ENCODE measurements at places on chromosomes 3 and 15.

GRCh38 chr3:102573483-102574028 lies 138.7 kb downstream of the ZPLD1 start:
- DNase-seq = no peak

GRCh38 chr15:82743810-82744209 lies 34.1 kb upstream of the AP3B2 start:
- no peak for DNase-seq

DNA sequence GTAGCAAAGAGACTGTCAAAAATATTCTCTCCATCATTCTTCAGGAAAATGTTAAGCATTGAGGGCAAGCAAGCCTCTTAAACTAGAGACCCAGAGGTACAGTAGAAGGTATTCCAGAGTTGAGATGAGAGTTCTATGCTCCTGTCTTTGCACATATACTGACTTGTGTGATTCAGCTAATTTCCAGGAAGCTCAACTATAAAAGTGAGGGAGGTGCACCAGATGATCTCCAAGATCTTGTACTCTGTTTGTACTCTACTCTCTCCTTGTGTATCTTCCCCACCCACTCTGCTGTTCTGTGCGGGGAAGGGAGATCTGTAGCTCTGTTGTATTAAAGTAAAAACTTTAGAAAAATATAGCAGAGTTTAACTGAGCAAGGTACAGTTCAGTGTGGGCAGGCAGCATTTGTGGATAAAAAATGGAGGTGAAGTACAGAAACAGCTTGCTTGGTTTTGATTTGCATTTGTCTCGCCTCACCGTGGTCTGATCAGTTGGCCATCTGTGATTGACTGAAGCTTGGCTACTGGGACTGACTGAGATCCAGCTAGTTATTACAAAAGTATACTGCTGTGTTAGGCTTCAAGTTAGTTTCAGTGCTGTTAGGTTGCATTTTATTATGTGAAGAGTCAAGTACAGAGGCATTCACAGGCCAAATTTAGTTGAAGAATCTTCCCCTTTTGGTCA lies 463.1 kb upstream of the GOLIM4 start:
- DNase-seq = no peak

DNA sequence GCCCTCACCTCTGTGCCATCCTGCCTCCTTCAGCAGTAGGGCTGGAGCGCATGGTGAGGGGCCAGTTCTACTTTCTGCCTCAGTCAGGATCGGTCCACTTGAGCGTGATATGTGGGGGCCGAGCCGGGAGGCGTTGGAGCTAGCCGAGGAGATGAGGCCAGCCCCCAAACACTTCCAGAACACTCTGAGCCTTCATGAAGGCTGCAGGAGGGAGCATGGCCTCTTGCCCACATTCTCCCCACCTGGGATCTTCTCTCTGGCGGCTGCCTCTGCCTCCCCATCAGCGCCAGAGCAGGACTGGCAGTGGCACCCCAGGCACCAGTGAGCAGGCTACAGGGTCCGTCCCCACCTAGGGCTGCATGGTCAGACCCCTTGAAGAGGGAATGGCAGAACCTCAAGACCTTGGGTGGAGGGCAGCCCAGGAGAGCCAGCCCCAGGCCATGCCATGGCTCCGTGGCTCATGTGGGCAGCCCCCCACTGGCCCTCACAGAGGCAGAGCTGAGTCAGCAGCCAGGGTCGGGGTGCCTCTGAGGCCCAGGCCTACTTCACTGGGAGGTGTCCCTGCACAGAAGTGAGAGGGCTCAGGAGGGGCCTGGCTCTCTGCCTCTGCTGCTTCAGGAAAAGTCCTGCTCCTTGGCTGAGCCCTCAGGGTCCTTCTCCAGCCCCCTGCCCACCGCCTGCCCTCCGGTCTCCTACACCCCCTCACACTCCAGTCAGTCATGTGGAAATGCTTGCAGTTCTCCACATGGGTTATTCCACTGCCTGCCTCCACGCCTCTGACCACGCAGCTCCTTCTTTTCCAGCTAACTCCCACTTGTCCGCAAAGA lies 28.1 kb upstream of the CYP11A1 start:
- no peak for DNase-seq

- no peak for DNase-seq
Observed at GRCh38 chr15:34933432-34933975, 36.0 kb downstream of the AQR start.

DNA sequence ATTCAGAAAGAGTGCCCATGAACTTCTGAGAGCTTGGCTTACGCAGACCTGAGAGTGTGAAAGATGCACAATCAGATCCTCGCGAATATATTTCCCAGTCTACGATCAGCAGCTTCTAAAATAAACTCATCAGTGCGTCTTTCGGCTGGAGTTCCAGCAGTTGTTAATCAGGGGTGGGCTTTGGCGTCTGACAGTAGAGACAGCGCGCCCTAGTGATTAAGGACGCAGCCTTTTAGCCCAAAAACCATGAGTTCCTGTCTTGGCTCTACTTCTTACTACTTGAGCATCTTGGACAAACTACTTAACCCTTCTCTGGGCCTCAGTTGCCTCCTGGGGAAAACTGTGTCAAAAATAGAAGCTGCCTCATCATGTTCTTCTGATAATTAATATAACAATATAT lies 15.8 kb upstream of the ARRDC4 start:
- no peak for DNase-seq

- no peak for DNase-seq
Observed at GRCh38 chr15:97947465-97948260, 12.8 kb upstream of the ARRDC4 start.

DNA sequence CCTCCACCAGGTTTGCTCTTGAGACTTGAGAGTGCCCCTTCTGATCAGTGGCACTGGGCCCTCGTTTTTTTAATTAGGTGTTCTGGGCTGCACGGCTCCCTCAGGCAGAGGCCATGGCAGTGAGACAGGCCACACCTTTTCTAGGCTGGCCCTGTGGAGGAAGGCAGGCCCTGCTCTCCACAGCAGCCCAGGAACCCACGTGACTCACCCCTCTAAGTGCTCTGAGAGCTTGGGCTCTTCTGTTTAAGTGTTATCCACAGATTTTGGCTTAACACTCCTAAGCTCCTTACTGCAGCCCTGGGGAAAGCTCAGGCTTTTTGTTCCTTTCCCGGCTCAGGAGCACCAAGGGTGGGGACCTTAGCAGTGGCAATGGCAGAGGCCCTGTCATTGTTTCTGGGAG lies 463.2 kb upstream of the GBE1 start:
- no peak for DNase-seq

- DNase-seq = no peak
Observed at GRCh38 chr3:146532406-146532805, 12.0 kb downstream of the PLSCR1 start.

DNA sequence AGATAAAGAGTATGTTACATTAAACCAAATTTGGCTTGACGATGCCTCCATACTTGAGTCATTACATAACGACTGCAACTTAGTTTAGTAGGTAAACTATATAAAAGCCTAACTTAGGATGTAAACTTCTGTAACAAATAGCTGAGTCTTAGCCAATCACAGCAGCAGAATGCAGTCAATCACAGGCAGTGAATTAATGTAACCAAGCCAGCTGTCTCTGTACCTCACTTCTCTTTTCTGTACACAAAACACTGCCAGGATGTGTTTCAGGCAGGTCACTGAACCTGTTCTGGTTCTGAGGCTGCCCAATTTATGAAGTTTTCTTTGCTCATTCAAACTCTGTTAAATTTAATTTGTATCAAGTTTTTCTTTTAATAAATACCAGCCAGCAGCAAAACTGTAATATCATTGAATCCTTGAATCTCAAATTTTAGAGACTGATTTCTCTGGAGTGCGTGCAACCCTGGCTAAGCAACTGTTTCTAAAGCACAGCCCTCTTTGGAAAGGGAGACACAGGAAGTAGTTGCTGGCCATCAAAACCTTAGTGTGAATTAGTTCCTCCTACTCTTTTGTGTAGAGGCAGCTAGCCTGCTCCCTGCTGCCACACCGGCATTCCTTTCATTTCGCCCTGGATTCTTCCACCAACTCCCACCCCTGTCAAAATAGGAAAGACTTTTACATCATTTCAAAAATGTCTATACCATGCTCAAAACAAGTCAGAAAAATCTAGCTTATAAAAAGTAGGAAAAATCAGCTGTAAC lies 15.2 kb downstream of the RFTN1 start:
- DNase-seq = no peak

GRCh38 chr15:25734680-25735355 lies 128.3 kb downstream of the ATP10A start:
- no peak for DNase-seq

- no peak for DNase-seq
Observed at GRCh38 chr3:102400766-102401165, 34.0 kb upstream of the ZPLD1 start.

- DNase-seq = no peak
Observed at GRCh38 chr15:29071882-29072273, 186.1 kb downstream of the APBA2 start.

DNA sequence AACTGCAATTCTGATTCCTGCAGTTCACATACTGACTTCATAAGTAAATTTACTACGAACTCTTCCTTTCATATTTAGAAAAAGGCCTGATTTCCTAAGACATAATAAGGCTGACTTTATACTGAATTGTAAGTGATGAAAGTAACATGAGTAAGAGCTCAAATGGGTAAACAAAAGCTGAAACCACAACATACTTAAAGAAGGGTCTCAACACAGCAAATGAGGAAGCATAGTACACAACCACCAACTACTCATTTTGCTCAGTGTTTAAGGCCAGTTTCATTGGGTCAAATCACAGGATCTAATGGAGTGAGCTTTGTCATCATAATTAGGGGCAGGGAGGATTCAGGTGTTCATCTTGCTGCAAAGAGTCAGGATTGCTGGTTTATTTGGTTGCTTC lies 81.4 kb downstream of the SETD2 start:
- DNase-seq = no peak

DNA sequence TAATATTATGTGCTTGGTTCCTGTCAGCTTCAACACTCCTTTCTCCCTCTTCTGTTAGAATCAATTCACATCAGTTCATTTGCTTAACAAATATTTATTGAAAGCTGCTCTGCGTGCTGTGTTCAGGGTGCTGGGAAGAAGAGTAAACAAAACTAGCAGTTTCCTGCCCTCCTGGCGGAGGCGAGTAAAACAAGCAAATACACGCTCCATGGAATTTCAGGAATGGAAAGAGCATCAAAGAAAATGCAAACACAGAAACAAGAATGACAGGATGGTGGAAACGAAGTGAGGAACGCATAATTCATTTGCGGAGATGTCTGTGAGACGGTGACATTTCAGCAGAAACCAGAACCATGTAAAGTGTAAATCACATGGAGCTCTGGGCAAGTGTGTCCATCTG lies 49.4 kb upstream of the SPTSSB start:
- no peak for DNase-seq

DNA sequence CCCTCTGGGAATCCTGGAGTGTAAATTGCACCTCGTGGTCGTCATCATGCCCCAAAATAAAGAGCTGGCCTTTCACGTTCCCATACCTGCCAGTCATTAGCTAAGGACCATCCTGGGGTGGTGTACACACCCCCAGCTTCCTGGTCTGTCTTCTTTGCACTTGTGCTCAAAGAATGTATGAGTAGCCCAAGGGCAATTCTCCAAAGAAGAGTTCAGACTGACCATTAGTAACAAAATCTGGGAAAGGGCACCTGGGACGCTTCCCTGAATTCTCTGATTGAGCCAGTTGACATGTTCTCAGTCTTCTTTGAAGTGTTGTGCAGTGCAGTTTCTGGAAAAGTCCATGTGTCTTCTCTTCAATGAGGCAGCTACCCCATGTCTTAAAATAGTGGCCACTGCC lies 34.8 kb downstream of the FAM3D start:
- no peak for DNase-seq

- DNase-seq = no peak
Observed at GRCh38 chr15:72916378-72916777, 132.8 kb upstream of the ADPGK start.

DNA sequence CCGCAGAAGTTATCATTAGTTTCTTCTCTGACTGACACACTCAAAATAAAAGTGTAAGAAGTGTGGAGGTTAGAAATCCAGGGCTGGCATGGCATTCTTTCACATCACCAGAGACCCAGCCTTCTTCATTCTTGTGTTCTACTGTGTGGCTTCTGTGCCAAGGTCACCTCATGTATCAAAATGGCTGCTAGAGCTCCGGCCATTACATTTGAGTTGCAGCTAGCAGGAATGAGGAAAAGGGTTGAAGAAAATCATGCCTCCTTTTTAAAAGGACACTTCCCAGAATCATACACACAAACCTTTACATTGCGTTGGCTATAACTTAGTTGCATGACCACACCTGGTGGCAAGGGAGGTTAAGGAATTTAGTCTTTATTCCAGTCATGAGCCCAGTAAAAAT lies 345.6 kb upstream of the PROK2 start:
- no peak for DNase-seq

DNA sequence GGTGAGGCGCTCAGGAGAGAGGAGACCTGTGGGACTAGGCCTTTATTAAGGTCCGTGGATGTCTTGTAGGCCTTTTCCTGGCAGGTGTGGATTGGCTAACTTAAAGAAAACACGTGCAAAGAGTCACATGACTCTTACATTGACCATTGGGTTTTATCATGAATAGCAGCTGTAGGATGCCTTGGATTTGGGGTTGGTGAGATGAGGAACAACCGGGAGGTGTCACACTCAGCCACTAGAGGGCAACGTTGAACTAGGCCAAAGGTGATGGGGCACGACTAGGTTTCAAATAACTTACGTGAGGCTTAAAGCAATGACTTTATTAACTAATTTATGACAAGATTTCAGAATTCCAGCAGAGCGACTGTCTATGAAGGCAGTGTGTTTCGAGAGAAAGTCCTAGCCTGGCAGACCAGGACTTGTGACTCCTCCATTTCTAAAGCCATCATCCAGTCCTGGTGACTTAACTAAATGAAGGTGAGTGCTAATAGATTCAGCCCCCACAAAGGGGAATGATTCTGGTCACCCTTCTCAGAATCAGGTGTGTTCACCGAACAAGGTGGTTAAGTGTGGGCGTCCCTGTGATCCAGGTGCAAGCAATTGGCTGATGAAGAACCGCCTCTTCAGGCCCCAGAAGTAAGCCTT lies 345.6 kb downstream of the MCTP2 start:
- DNase-seq = no peak

- DNase-seq = no peak
Observed at GRCh38 chr3:12588039-12589009, 31.4 kb downstream of the MKRN2 start.

- DNase-seq = no peak
Observed at GRCh38 chr3:45041666-45042065, 15.6 kb downstream of the CLEC3B start.

DNA sequence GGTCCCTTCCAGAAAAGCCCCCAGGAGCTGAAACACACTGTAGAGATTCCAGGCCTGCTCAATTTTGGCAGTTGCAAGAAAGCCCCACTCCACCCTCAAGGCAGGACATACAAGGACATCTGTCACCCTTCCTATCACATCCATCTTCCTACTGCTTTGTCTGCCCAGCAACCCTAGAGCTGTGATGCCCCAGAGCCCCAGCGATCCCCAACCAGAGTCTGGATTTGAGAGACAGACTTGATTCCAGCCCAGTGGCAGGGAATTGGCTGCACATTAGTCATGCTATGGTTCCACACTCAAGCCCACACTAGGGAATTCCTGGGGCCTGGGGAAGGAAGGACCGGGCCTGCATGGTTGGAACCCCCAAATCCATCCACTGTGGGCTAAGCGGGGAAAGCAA lies 56.8 kb downstream of the ATP2B2 start:
- no peak for DNase-seq

- DNase-seq = no peak
Observed at GRCh38 chr15:76382987-76383728, 46.6 kb downstream of the ISL2 start.
